ENCODE measurements at places on chromosomes 13 and 19. TPM values are rescaled to one million over a fixed set of nuclear protein-coding genes. Genes with fewer than 3 reads are reported as not detected.

Gene ZNF93
- 12.6 TPM for total RNA-seq

Gene IGFLR1
- 8.5 TPM for total RNA-seq

- no peak for DNase-seq
These were observed 26.5 kb downstream of the MED26 start for GRCh38 chr19:16601378-16602052.

Gene GNG8
- total RNA-seq: not detected

GRCh38 chr13:113297370-113298042 is 467 bp downstream of the LAMP1 start:
- DNase-seq: peak; percentile 22

DNA sequence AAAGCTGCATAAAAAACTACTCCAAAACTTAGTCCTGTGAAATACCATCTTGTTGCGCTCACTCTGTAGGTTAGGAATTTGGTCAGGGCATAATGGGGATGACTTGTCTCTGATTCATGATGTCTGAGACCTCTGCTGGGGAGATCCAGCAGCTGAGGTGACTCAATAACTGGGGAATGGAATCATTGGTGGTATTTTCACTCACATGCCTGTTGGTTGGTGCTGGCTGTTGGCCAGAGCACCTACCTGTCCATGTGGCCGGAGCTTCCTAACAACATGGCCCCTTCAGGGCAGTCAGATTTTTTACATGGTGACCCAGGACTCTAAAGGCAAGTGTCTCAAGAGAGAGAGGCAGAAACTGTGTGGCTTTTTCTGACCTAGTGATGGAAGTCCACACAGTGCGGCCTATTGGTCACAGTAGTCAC is 7.4 kb upstream of the ESD start:
- DNase-seq: peak; percentile 74

- DNase-seq: no peak
These were observed 20.4 kb upstream of the IFT88 start for GRCh38 chr13:20546556-20546955.

GRCh38 chr13:30016398-30016797 is 166.0 kb upstream of the UBL3 start:
- DNase-seq: no peak

Gene DACT3
- total RNA-seq: 4.4 TPM

DNA sequence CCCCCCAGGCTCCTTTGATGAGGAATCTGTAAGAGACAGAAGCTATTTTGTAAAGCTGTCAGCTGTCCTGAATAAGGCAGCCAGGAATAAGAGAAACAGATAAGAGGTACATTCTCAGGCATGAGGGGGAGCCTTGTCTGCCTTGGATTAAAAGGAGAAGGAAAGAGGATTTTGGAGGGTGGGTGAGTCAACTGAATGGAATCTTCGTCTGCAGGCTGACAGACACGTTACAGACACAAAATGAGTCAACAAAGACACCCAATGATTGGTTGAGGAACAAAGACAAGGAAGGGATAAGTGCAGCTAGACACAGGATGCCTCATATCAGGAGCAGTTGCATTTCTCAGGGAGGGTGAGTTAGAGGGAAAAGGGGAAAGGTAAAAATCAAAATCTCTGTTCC is 162.5 kb downstream of the OLFM4 start:
- DNase-seq: peak; percentile 45

Gene RNF113B
- total RNA-seq: not detected

DNA sequence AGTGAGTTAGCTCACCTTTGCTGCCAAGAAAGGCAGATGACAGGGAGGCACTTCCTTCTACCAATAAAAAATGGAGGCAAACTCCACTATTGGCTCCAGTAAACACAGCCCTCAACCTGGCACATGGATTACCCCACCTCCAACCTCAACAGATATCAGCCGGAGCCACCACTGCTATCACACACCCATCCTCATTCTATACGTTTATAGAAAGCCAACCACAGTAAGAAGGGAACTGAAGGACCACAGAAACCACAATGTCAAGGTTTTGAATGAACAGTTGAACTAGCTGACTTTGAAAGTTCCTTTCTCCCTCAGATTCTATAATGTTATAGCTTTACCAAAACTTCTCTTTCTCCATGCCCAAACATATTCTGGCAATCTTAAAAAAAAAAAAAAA is 526.2 kb downstream of the UQCRFS1 start:
- DNase-seq: no peak

- DNase-seq: no peak
These were observed 14.8 kb upstream of the PROZ start for GRCh38 chr13:113143466-113144254.

Data from SJSA1 (cell line).